ENCODE measurements at places on chromosomes 11 and 22. TPM values are rescaled to one million over a fixed set of nuclear protein-coding genes. Genes with fewer than 3 reads are reported as not detected.

Gene ABTB2
- total RNA-seq, result 9.7 TPM

- no peaks in the 10 kb centered on the region for H3K27me3 ChIP-seq
- H3K36me3 ChIP-seq, result no peaks in the 10 kb centered on the region
- no peak for DNase-seq
- no peak overlapping the region for H3K27ac ChIP-seq
- no peak overlapping the region for H3K4me3 ChIP-seq
These were observed 76.3 kb upstream of the CNTN5 start for GRCh38 chr11:98944461-98944860.

DNA sequence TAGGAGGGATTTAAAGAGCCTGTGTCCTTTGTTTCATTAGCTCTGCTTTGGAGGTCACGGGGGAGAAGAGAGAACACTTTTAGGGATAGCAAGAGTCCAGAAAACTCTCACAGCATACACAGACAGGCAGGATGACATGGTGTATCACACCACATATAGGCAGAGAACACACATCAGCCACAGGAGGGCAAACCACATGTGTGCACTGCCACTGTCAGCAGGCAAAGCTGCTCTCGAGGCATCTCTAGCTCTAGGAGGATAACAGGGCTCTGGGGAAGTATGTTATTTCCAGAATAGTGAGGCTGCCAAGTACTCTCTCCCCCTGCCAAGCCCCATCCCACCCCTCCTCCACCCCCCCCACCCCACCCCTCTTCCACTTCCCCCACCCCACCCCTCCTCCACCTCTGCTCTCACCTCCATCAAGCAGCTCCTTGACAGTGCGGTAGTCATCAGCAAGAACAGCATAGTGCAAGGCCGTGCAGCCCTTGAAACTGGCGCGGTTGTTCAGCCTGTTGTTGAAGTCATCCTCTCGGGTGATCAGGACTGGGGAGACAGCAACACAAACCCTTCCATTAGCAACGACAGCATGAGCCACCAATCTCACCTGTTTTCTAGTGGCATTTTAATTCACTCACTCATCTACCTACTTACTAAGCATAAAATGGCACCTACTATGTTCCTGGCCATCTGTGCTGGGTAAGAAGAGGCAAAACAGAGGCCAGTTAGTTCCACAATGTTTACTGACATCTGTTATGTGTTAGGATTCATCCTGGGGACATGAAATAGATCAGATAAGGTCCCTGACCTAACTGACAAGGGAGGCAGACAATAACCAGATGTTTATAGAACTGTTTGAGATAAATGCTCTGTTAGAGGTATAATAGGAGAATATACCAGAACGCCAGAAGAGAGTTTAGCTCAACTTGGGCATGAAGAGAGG lies 75.6 kb downstream of the CLPB start:
- no peak for DNase-seq
- no peak overlapping the region for H3K4me3 ChIP-seq
- no peaks in the 10 kb centered on the region for H3K4me1 ChIP-seq
- no peaks in the 10 kb centered on the region for H3K27me3 ChIP-seq
- H3K27ac ChIP-seq, result no peak overlapping the region

DNA sequence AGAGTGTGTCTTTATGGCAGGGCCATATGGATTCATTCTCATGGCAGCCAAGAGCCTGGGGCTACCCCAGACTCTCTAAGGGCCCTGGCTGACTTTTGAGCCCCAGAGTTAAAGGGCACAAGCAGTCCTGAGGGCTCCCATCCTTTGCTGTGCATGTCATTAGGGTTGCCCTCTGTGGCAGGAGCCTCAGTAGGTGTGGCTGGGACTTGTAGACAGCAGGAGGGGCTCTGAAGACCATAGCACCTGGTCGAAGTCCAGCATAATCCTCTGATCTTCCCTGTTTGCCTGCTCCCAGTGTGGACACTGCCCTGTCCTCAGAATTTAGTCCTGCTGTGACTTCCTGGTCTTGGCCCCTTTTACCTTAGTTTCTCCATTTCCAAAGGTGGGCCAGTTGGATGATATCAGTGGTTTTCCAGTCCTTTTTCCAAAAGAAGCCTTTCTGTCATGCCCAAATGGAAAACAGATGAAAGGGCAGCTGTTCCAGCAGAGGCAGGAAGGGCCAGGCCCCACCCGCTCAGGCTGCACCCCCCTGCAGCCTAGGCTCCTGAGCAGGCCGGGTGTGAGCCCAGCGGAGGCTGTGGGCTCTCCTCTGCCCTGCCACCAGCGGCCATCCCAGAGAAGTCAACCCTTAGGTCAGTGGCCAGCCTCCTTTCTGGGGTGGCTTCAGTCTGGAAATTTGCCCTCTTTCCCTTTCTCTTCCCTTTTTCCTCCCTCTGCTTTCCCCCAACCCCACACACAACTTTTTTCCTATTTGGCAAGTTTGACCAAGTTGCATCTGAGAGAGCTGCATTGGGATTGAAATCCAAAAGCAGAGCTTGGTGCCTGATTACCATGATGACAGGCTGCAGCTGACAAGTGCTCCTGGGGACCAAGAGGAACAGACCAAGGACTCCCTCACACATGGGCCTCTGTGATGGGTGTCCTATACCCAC lies 32.8 kb upstream of the SUSD2 start:
- no peaks in the 10 kb centered on the region for H3K36me3 ChIP-seq
- no peak overlapping the region for H3K27ac ChIP-seq

DNA sequence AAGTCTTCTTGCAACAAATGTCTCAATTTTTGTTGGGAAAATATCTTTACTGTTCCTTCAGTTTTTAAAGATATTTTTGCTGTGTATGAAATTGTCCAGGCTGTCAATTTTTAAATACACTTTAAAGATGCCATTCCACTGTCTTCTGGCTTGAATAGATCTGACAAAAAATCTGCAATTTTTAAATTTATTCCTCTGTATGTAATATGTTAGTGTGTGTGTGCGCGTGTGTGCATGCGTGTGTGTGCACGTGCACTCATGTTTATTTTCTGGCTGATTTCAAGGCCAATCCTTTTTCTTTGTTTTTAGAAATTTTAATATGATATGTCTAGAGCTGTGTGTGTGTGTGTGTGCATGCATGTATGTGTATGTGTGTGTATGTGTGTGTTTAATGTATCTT lies 263.2 kb upstream of the SESN3 start:
- no peaks in the 10 kb centered on the region for H3K27me3 ChIP-seq
- no peak overlapping the region for H3K4me3 ChIP-seq
- H3K36me3 ChIP-seq, result no peaks in the 10 kb centered on the region
- no peak overlapping the region for H3K27ac ChIP-seq
- H3K4me1 ChIP-seq, result no peaks in the 10 kb centered on the region

DNA sequence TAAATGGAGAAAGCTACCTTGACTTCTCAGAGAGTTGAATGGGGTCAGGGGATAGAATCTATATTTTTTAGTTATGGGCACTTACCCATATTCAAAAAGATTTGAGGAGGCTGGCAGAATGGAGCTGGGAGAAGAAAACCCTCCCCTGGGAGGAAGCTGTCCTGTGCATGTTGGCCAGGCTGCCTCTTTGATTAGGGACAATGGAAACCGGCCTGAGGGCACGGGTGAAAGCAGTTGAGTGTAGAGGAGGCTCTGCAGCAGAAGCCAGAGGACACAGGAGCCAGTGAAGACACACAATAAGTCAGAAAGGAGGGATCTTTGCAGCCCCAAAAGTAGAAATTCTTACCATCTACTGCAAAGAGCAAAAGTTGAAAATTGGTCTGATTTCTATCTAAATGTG lies 66.6 kb upstream of the B3GAT1 start:
- no peak for DNase-seq
- H3K4me1 ChIP-seq, result peaks cover 9% of the 10 kb centered on the region
- no peak overlapping the region for H3K4me3 ChIP-seq
- H3K27me3 ChIP-seq, result no peaks in the 10 kb centered on the region
- H3K36me3 ChIP-seq, result no peaks in the 10 kb centered on the region

DNA sequence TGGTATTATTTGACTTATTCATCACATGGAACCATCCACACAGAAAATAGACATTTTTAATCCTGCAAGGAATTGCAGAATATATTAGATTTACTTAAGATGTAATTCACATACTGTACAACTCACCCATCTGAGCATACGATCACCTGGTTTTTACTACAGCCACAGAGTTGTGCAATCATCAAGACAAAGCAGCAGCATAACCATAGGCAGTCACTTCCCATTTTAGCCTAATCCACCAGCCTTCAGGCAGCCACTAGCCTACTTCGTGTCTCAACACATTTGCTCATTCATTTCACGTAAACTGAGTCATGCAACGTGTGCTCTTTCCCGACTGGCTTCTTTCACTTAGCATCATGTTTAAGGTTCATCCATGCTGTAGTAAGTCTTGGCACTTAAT lies 23.0 kb downstream of the PIWIL3 start:
- DNase-seq, result no peak
- H3K4me1 ChIP-seq, result no peaks in the 10 kb centered on the region
- no peak overlapping the region for H3K4me3 ChIP-seq
- no peaks in the 10 kb centered on the region for H3K27me3 ChIP-seq
- no peak overlapping the region for H3K27ac ChIP-seq

Gene PHETA2
- 1.0 TPM for total RNA-seq

Gene KRTAP5-1
- not detected for total RNA-seq

Gene RAC2
- total RNA-seq, result 6.8 TPM

DNA sequence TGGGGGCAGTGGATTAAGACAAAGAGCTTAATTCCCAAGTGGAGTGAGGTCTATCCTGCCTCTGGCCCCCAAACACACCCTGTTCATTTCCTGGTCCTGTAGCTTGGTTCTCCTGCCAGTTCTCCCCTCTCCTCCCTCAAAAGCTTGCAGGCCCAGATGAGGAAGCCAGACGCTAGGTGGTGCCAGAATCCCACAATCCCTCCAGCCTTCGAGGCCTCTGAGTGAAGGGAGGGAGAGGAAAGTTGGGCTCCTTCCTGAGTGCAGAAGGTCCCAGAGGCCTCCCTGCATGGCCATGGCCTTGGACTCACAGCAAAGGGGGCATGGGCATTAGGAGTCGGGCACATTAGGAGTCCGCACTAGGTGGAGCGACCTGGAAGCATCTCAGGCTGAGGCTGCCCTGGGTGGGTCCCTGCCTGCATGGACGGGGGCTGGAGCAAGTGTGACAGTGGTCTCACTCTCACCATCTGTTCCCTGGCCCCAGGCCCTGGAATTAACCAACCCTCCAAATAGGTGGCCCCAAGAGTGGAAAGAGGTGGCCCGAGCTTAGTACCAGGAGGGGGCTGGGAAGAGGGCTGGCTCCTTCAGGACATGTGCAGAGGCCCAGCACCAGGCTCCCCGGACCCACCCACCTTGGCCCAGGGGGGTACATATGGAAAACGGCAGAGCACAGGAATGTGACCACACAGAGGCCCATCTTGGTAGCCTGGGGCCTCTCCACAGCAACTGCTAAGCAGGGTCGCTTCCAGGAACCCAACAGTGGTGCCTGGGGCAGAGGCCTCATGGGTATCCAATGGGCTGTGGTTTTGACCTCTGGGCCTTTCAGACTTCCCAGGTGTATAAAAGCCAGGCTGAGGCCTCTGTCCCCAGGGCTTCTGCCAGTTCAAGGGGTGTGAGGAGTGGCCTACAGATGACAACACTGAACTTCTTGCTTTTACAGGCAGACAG lies 5.2 kb downstream of the FXYD2 start:
- peak; percentile 55 for DNase-seq
- H3K36me3 ChIP-seq, result no peaks in the 10 kb centered on the region
- H3K27ac ChIP-seq, result no peak overlapping the region
- no peaks in the 10 kb centered on the region for H3K27me3 ChIP-seq

DNA sequence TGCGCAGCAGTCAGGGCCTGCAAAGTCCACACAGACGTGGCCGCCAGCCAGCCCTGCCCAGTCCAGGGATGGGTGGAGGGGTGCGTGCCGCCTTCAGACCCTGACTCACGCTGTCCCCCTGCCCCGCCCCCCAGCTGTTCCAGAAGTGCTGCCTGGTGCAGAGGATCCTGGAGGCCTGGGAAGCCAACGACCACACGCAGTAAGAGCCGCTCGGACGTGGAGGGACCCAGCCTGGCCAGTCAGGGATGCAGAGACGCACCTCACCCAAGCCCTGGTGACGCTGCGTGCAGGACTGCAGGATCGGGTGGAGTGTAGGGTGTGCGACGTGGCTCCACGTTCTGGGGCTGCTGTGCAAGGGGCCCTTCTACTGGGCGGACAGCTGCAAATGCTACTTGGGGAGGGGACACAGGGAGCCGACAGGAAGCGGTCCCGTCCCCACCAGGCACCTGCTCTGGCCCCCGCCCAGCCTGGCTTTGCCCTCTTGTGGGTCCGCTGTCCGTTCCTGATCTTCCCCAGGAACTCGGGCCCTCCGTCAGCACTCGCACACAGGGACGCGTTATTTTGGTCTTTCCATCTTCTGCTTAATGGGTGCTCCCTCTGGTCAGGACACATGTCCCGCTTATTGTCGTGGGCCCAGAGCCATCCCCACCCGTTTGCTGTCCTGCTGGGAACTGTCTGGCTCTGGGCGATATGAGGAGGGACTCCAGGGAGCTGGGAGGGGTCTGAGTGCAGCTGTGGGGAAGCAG lies 42.5 kb downstream of the SBF1 start:
- no peaks in the 10 kb centered on the region for H3K4me1 ChIP-seq
- H3K36me3 ChIP-seq, result peaks cover 80% of the 10 kb centered on the region
- no peaks in the 10 kb centered on the region for H3K27me3 ChIP-seq
- DNase-seq, result no peak
- no peak overlapping the region for H3K4me3 ChIP-seq

GRCh38 chr11:125532668-125533067 lies 36.6 kb upstream of the FEZ1 start:
- H3K27me3 ChIP-seq, result no peaks in the 10 kb centered on the region
- no peaks in the 10 kb centered on the region for H3K4me1 ChIP-seq
- no peak overlapping the region for H3K27ac ChIP-seq
- H3K36me3 ChIP-seq, result no peaks in the 10 kb centered on the region
- no peak for DNase-seq

DNA sequence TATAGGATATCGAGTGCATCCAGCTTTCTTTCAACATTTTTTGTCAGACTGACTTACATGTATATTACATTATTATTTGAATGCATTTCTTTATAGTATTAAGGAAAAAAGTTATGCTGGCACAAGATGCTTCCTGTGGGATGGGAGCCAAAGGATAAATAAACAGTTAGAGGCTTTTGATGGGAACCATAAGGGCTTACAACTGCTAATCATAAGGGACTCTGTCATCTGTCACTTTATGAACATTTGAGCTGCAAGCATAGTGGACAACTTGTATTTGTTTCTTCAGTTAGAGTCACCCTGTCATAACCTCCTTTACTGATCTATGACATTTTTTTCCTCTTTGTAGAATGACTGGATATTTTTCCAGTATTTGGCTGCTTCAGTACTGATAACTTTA lies 132.4 kb upstream of the CHORDC1 start:
- no peak overlapping the region for H3K4me3 ChIP-seq
- H3K36me3 ChIP-seq, result no peaks in the 10 kb centered on the region
- H3K27me3 ChIP-seq, result no peaks in the 10 kb centered on the region

GRCh38 chr22:41360126-41360525 lies 21.6 kb upstream of the TEF start:
- H3K27ac ChIP-seq, result no peak overlapping the region
- no peak overlapping the region for H3K4me3 ChIP-seq
- H3K27me3 ChIP-seq, result no peaks in the 10 kb centered on the region
- no peak for DNase-seq
- H3K4me1 ChIP-seq, result no peaks in the 10 kb centered on the region

DNA sequence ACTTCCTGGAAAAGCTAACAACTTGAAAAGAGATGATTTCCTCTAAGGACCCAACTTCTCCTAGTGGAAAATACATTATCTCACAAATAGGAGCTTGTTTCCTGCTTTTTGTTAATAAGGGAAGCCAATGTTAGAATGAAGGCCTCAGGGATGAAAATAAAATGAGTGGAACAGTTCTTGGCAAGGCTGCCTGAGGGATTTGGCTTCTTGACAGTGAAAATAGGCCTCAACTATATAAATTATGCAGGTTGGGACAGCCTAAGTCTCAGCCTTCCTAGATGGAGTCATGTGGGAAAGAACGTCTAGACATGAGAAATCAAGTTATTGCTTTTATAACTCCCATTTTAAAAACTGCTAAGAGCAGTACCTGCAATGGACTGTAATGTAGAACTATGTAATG lies 92.8 kb upstream of the FIBIN start:
- no peaks in the 10 kb centered on the region for H3K36me3 ChIP-seq
- no peaks in the 10 kb centered on the region for H3K4me1 ChIP-seq
- no peak overlapping the region for H3K4me3 ChIP-seq
- H3K27ac ChIP-seq, result no peak overlapping the region

Data from right lobe of liver (tissue), 6 donors.